Neural progenitor cell (in vitro differentiated cells): ENCODE measurements at places on chromosomes 7 and 10.

- no peak for DNase-seq
These were observed 485.8 kb upstream of the MGMT start for GRCh38 chr10:128981251-128981650.

- DNase-seq = no peak
These were observed 108.7 kb downstream of the PHTF2 start for GRCh38 chr7:77907281-77907680.

GRCh38 chr10:34885898-34886297, 70.8 kb upstream of the PARD3 start:
- DNase-seq = no peak

DNA sequence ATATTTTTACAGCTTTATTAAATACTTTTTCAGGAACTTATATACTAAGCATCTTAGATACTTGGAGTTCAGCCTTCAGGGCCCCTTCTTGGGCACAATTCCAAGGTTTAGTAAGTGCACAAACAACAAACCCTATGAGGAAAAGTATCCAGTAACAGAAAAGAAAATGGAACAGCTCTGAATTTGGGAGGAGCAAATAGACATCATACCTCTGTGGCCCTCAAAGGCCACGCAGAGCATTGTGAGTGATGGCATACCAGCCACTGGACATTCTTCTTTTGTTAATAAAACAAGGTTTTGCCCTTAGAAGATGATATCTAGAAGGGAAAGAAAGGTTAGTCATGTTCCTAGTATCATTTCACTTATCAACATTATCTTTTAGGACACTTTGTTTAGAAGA, 46.0 kb downstream of the ST7 start:
- no peak for DNase-seq

GRCh38 chr7:41878309-41879295, 175.7 kb upstream of the INHBA start:
- DNase-seq = no peak

DNA sequence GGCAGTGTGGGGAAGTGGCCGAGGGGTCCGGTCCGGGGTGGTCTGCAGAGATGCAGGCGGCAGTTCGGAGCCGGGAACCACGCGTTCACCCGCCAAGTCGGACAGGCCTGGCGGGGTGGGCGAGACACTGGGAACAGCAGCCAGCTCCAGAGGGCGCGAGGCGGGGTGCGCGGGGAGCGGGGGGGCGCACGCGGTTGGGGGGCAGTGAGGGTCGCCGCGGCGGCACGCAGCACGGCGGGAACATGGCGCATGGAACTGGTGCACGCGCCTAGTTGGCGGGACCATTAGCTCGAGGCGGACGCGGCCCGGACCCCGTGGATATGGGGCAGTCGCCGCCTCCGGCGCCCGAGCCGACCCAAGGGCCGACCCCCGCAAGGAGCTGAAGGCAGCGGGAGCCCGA, 635.9 kb downstream of the ZNF37A start:
- DNase-seq = no peak

- no peak for DNase-seq
These were observed 91.5 kb upstream of the KCND2 start for GRCh38 chr7:120181499-120181898.

GRCh38 chr10:132306864-132307751, 642 bp downstream of the STK32C start:
- peak; percentile 76 for DNase-seq

DNA sequence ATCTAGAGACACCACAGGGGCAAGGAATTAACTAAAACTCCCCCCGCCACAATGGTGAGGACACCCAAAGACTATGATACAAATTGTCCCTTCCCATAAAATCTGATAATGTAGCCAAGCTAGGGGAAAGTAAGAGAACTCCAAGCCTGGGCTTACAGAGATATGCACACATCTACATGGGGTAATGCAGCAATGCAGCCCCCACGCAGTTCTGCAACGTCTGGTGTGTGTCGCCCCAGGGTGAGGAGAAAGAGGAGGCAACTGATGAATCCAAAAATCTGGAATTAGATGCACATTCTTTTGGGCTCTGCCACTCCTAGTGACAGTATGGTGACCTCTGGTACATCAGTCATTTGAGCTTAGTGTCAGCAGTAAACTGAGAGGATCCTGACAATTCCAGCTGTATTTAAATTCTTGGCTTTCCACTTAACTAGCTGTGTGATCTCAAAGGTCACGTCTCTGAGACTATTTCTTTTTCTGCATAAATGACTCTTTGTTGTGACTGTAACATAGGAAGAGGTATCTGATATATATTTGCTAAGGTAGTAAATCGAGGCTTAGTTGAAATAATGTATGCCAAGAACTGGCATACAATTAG, 51.5 kb downstream of the PIP4K2A start:
- no peak for DNase-seq

DNA sequence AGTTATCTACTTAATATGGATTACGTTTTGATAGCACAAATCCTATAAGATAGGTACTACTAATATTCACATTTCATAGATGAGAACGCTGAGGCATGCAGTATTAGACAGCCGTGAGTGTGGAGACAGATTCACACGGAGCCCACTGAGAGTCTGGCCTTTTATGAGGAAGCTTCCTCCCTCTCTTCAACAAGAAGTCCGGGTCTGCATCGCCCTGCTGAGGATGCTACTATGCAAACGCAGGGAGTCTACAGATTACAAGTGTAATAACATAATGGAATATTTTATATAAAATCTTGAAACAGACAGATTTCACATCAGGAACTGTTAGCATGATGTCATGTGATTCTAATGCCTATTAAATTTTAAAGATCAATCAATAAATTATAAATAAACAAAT, 255.9 kb upstream of the GLI3 start:
- no peak for DNase-seq

- no peak for DNase-seq
These were observed 47.8 kb downstream of the IKZF1 start for GRCh38 chr7:50352282-50352681.

DNA sequence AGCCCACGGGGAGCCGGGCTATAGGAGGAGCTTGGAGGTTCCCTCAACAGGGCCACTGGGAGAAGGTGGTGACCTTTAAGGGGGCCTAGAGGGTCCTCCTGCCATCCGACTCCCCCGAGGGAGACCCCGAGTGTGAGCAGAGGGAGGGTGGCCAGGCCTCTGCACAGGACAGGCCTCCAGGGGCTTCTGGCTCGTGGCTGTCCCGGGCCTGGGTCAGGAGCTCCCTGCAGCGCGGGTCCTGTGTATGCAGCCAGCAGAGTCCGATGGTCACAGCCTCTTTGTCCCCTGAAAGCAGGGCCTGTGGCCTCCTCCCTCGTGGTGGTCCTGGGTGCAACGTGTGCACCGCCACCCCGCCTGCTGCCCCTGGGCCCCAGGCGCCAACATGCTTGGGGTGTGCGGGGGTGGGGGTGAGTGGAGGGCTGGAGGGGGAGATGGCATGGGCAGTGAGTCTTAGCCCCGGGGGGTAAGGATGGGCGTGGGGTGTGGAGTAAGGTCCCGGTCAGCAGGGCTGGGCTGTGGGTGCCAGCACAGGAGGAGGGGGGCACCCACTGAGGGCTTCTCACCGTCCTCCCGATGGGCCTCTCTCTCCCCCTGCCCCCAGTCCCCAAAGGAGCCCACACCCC, 27.1 kb downstream of the UNCX start:
- no peak for DNase-seq

DNA sequence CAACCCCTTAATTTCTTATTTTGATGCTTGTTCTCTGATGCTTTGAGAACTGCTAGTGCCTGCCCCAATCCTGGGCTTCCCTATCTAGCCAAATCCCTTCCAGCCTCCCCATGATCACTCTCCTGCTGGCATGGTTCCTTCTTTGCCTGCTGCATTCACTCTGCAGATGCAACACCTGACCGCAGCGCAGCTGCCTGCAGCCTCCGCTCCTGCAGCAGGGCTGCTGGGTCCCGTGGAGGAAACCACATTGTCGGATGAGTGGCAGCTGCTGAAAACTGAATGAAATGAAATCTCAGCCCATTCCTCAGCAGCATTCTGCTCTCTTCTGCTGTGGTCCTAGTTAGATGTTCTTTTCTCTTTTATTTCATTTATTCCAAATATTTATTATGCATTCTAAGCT, 320.3 kb downstream of the CCDC3 start:
- DNase-seq = no peak

GRCh38 chr7:113207441-113207840, 89.1 kb upstream of the SMIM30 start:
- no peak for DNase-seq
